ENCODE measurements at places on chromosomes 6 and 20. TPM values are rescaled to one million over a fixed set of nuclear protein-coding genes. Genes with fewer than 3 reads are reported as not detected.

Gene RBM39
- total RNA-seq = 319 TPM

Gene HLA-DQB1
- total RNA-seq = not detected

Gene HSPA12B
- 0.46 TPM for total RNA-seq

Gene LY6G5C
- 0.43 TPM for total RNA-seq

Gene NKAIN4
- 0.18 TPM for total RNA-seq

Gene C20orf202
- not detected for total RNA-seq

Gene NINL
- total RNA-seq = 10.3 TPM

Gene DDX43
- 0.55 TPM for total RNA-seq

Gene CASS4
- 0.09 TPM for total RNA-seq

Gene DPPA5
- not detected for total RNA-seq

Gene LTB
- not detected for total RNA-seq

Gene BMP2
- 8.8 TPM for total RNA-seq

Gene HSPA1L
- 1.7 TPM for total RNA-seq

Gene C6orf132
- 0.71 TPM for total RNA-seq

Gene FAM184A
- 0.46 TPM for total RNA-seq

Gene SLC22A23
- total RNA-seq = 9.2 TPM

Gene RNF39
- not detected for total RNA-seq

Gene VSTM2L
- 1.1 TPM for total RNA-seq

Gene OTOR
- not detected for total RNA-seq

Gene PXT1
- total RNA-seq = under 0.01 TPM

Gene VSX1
- not detected for total RNA-seq

Gene IGF2R
- 137 TPM for total RNA-seq

Gene TSHZ2
- total RNA-seq = 0.43 TPM

Gene NCR2
- not detected for total RNA-seq

Gene ZC2HC1B
- total RNA-seq = not detected

Gene APOBEC2
- total RNA-seq = not detected

Gene BTNL2
- total RNA-seq = not detected

Gene NMBR
- total RNA-seq = not detected

Gene OVOL2
- not detected for total RNA-seq

Gene TTK
- 2.8 TPM for total RNA-seq

Gene GSTA1
- not detected for total RNA-seq

Gene RCAN2
- 3.7 TPM for total RNA-seq

Gene ZFP57
- not detected for total RNA-seq

Gene C6orf58
- total RNA-seq = under 0.01 TPM

Gene HLA-DPB1
- total RNA-seq = 2.3 TPM

Gene COL9A3
- 0.57 TPM for total RNA-seq

Gene C2
- total RNA-seq = 5.4 TPM

Gene SMOC2
- under 0.01 TPM for total RNA-seq
